ENCODE measurements at places on chromosomes 13 and 19.

GRCh38 chr19:48915757-48916156 lies 15.6 kb downstream of the NUCB1 start:
- DNase-seq, result no peak

DNA sequence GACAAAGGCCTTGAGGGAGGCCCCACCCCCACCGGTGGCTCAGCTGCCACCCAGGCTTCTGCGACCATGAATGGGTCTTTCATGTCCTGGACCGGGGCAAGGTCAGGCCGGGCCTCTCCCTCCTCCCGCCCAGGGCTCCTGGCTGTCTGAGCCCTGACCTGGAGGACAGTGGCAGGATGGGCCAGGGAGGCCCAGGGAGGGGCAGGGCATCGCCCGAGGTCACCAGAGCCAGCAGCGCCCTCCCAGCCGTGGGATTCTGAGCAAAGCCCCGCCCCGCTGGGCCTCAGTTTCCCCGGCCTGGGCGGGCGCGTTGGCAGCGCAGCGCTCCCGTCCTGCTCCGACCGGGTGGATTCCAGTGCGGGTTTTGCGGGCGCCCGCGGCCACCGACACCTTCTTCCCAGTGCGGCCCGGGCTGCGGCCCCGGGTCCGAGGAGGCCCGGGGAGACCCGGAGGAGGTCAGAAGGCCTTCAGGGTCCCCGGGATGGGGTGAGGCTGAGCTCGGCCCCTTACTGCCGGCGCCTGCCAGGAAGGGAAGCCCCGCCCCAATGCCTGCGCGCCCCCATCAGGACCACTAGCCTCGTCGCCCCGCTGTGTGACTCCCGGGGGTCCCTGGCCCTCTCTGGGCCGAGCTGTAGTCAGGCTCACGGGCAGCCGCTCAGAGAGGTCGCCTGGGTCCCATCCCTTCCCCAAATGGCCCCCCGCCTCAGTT lies 24.6 kb upstream of the SEMA6B start:
- DNase-seq, result no peak

DNA sequence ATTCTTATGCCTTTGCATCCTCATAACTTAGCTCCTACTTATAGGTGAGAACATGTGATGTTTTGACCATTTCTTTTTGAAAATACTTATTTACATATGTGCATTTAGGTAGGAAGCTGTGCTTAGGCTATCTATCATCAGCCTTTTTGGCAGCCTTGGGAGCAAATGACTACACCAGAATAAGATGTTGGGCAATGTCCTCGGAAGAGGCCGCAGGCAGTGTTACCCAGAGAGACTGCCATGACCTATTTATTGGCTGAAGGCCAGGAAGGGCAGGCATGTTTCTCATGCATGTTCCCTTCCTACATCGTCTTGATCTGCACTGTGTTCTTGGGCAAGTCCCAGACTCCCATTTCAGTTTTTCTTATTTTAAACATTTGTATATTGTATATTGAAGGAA lies 122.3 kb downstream of the B3GLCT start:
- DNase-seq, result peak; percentile 4

DNA sequence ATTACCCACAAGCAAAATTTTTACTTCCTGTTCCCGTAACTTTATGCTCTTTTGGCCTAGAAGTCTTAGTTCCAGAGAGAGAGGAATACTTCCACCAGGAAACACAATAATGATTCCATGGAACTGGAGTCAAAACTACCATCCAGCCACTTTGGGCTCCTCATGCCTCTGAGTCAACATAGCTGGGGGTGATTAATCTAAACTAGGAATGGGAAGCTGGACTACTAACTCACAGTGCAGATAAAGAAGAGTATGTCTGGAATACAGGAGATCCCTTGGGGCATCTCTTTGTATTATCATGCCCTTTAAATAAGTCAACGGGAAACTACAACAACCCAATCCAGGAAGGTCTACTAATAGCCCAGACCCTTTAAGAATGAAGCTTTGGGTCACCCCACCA lies 8.9 kb upstream of the ELF1 start:
- no peak for DNase-seq

- no peak for DNase-seq
Measured at GRCh38 chr13:33751151-33751550, 66.8 kb upstream of the RFC3 start.

- no peak for DNase-seq
Measured at GRCh38 chr19:32022731-32023563, 322.5 kb upstream of the ZNF507 start.

- DNase-seq, result no peak
Measured at GRCh38 chr19:17114414-17114831, 38.8 kb downstream of the MYO9B start.

- DNase-seq, result no peak
Measured at GRCh38 chr13:58437427-58437826, 805.9 kb downstream of the PCDH17 start.

GRCh38 chr13:41426047-41426446 lies 31.3 kb upstream of the RGCC start:
- no peak for DNase-seq

DNA sequence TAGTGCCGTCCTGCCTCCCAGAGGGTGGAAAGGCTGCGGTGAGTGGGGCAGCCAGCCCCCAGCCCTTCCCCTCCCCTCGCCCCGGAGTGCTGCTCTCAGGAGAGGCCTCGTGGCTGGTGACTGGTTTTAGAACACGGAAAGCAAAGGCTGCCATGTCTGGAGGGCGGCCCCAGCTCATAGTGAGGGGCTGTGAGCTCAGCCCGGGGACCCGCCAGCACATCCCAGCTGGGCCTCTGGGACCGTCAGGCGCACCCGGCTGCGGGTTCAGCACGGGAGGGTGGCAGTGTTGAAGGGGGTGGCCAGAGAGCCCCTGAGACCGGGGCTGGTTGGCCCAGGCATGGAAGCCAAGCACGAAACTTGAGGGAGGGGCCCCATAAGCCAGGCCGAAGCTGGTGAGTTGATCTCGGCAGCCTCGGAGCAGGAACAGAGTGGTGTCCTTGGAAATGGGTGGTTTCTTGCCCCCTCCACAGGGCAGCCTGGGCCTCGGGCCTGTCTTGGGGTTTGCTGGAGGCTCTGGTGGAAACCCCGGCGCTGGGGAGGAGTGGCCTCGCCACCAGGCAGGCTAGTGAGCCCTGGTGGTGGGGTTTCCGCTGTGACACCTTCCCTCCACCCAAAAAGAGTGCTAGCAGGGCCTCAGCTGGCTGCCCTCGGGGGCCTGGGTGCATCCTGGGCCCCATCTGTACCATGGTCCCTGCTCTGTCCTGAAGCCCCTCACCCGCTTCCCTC lies 157.7 kb downstream of the KDM4B start:
- no peak for DNase-seq

- DNase-seq, result no peak
Measured at GRCh38 chr19:13881251-13881691, 4.3 kb downstream of the NANOS3 start.

DNA sequence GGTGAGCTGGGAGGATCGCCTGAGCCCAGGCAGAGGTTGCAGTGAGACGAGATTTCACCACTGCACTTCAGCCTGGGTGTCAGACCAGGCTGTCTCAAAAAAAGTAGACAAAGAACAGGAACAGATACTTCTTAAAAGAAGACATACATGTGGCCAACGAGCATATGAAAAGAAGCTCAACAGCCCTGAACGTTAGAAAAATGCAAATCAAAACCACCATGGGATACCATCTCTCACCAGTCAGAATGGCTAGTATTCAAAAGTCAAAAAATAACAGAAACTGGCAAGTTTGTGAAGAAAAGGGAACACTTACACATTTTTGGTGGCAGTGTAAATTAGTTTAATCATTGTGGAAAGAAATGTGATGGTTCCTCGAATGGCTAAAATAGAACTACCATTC lies 3.0 kb upstream of the LGALS14 start:
- DNase-seq, result no peak

DNA sequence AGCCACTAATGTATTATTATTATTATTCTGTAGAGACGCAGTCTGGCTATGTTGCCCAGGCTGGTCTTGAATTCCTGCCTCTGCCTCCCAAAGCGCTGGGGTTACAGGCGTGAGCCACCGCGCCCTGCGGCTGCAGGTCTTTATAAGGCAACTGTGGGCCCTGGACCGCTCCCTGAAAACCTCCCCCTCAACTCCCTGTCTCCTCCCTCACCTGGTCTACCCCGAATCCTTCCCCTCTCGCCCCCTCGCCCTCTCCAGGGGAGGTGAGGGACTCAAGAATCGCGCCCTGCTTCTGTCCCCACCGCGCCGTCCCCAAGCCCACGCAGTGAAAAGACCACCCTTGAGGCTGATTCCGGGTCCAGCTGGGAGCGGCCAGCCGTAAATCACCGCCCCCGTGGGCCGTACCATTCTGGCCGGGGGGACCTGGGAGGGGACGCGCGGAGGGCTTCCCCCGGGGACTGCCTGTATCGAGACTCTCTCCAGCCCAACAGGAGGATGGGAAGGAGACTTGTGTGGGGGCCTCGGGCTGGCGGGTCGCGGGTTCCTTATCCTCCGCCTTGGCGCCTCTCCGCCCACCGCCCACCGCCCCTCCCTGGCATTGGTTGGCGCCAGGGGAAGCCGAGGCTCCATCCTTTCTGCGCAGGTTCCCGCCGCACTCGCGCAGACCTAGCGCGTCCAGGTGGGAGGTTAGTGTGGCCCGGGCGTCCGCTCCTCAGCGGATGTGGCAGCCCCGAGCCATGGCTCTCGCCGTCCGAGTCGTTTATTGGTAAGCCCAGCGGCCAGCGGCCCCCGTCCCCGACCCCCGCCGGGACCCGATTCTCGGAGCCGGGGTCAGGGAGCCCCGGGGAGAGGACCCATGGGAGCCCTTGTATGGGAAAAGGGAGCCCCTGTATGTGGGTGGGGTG lies at the start of gene SELENOW:
TSS of gene SELENOW (plus strand) at position 655 of the 905 bp plus-strand sequence. CDS start at position 738, 83 bp downstream.
- DNase-seq, result peak; percentile 66

DNA sequence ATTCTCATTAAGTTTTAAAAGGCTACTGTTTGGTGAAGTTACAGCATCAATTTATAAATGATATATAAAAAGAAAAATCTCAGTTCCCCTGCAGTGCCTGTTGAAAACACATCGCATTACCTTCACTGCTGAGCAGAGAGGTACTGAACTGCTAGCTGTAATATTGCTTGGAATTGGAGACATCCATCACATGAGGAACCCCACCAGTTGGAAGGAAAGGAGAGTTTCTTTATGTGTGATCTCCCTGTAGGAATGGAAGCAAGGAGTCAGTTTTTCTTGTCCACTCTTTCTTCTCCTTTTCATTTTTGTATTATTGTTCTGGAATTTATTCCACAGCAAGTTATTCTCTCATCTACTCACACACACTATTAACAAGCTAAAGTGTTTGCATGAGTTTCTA lies 1586.0 kb upstream of the PRR20A start:
- DNase-seq, result no peak

DNA sequence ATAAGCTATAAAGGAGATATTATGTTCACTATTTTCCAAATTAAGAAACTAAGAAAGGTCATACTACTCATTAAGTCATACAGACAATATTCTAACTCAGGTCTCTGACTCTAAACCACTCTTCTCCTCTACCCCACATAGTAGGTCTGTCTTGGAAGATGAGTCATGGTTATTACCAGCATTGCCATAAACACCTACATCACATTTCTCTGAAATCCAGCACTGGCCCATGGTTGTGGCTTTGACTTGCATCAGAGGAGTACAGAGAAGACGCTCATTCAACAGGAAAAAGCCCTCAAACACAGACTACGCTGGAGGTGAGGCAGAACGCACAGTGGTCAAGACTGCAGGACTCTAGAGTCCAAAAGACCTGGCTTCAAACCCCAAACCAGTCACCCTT lies 476.8 kb downstream of the COG6 start:
- no peak for DNase-seq

DNA sequence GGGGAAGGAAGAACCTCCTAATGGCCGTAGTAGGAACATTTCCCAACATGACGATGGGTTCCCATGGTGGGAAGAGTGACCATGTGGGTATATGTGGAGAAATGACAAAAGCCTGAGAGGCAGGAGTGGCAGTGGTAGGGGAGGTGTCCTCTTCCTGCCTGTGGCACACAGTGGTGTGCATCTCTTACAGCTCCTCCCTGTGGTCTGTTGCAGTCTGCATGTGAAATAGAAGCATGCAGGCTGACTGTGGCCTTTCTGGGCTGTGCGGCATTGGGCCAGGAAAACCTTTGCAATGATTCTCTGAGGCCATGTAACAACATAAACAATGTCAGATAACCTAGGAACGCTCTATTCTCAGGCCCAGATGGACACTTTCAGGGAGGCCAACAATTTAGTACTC lies 84.0 kb downstream of the LACC1 start:
- no peak for DNase-seq

- DNase-seq, result no peak
Measured at GRCh38 chr13:38804061-38804460, 117.2 kb downstream of the FREM2 start.

DNA sequence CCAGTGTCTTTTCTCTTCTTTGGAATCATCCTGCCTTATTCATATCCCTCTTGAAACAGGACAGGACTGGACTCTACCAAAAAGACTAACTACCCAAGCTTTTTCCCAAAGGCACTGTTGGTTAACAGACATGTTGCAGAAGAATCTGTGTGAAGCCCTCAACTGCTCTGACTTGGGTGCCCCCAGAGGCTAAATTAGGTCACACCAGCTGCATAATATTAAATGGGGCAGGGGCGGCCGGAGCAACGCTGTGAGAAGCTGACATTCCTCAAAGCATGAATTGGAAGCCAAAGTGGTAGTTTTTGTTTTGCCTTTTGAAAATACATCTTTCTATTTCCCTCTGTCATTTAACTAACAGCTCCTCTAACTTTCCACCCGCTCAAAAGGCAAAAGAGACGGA lies 185.9 kb downstream of the LHFPL6 start:
- no peak for DNase-seq

DNA sequence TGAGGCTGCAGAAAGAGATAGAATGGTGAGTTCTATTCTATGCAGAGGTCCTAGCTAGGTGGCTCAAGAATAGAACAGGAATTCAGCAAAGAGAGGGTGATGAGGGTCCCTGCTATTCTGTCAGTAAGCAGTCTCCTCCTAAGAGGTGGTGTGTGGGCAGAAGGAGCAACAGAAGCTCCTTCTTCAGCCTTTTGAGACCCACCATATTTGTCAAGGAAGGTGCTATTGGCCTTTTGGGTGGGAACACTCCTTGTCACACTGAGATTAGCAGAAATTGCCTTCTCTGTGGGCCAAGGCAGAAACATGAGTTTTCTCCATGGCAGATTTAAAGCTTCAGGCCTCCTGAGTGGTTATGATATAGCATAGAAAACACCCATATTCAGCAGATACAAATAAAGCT lies 39.4 kb upstream of the RAP2A start:
- no peak for DNase-seq
